Activated CD4-positive, alpha-beta T cell treated with anti-CD3 and anti-CD28 coated beads, Interleukin-2, amount 50 U/mL, for 48 hours (primary cell): ENCODE measurements at places on chromosomes 1 and 21.
A peak's percentile ranks its signal among the peaks of the same experiment; 100 is the strongest.

DNA sequence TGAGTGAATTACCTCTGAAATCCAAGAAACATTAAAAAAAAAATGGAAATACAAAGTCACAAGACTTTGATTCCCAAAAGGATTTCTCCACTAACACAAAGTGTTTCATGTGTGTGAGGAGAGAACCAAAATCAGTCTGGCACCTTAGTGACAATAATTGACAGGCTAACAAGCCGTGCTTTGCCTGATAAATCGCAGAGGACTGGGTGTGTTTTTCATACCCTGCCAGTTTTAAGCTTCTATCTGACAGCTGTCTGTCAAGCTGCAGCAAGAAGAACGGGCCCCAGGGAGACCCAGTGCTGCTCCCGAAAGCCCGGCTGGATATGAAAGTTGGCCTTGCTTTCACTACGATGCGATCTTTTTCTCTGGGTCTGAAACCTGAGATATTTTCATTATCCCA lies 101.6 kb upstream of the KCNK2 start:
- no peak for DNase-seq

- no peak for DNase-seq
Observed at GRCh38 chr1:183598386-183598785, 8.1 kb upstream of the NCF2 start.

GRCh38 chr1:239647045-239647444 lies 260.7 kb downstream of the CHRM3 start:
- no peak for DNase-seq

DNA sequence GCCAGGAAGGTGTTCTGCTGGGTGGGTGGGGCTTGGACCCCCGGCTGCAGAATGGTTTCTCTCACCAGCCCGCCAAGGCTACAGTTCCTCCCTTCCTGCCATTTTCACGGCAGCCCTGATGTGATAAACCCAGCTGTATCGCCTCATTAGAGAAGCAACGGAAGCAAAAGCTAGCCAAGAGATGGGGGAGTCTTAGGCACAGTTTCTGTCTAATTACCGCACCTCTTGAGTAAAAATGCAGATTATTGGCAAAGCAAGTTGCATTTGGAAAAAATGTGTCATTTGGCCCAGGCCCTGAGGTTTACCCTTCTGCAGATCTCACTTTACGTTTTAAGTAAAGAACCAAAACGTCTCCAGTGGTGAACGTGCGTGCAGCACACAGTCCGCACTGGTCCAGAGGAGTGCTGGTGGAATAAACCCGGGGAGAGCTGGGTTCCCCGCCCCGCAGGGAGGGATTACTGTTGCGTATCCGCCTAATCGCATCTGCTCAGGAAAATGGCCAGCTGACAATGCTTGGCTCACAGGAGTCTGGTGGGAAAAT lies 109.9 kb downstream of the GALNT2 start:
- no peak for DNase-seq

GRCh38 chr1:99327357-99327756 lies 63.1 kb downstream of the PLPPR4 start:
- DNase-seq, result no peak

GRCh38 chr1:89605692-89606091 lies 27.2 kb upstream of the LRRC8C start:
- DNase-seq, result no peak

GRCh38 chr1:26784023-26784871 lies 3.5 kb upstream of the PIGV start:
- no peak for DNase-seq

- no peak for DNase-seq
Observed at GRCh38 chr1:204261746-204262505, 48.1 kb upstream of the GOLT1A start.

DNA sequence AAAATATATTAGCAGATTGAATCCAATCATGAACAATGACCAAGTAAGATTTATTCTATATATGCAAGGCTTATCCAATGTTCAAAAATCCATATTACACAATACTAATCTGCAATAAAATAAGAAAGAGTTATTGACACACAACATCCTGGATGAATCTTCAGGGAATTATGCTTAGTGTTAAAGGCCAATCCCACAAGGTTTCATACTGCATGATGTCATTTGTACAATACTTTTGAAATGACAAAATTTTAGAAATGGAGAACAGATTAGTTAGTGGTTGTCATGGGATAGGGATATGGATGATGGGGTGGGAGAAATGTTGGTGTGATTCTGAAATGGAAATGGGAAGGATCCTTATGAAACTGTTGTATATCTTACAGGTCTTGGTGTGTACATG lies 425.7 kb downstream of the SIPA1L2 start:
- no peak for DNase-seq

GRCh38 chr1:200890818-200891773 lies 3.6 kb upstream of the INAVA start:
- DNase-seq, result no peak

GRCh38 chr1:87134061-87134460 lies 194.6 kb upstream of the LMO4 start:
- DNase-seq, result no peak

GRCh38 chr1:91889717-91890459 lies 3.9 kb upstream of the TGFBR3 start:
- DNase-seq, result no peak

DNA sequence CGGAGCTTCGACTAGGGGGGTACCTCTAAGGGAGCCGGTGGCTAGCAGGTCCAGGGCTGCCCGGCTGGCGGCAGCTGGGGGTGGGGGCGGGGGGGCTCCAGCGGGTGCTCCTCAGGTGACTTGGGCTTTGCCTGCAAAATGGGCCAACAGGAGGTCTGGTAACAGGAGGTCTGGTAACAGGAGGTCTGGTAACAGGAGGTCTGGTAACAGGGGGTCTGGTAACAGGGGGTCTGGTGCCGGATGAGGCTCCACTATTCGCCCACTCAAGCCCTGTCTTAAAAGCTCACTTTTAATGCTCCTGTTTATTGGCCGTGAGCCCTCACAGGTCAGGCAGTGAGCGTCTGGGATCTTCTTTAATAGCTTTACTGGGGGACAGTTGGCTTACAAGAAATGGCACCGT lies 40.4 kb upstream of the ACTRT2 start:
- no peak for DNase-seq

- no peak for DNase-seq
Observed at GRCh38 chr1:59768792-59769735, 45.7 kb upstream of the HOOK1 start.

DNA sequence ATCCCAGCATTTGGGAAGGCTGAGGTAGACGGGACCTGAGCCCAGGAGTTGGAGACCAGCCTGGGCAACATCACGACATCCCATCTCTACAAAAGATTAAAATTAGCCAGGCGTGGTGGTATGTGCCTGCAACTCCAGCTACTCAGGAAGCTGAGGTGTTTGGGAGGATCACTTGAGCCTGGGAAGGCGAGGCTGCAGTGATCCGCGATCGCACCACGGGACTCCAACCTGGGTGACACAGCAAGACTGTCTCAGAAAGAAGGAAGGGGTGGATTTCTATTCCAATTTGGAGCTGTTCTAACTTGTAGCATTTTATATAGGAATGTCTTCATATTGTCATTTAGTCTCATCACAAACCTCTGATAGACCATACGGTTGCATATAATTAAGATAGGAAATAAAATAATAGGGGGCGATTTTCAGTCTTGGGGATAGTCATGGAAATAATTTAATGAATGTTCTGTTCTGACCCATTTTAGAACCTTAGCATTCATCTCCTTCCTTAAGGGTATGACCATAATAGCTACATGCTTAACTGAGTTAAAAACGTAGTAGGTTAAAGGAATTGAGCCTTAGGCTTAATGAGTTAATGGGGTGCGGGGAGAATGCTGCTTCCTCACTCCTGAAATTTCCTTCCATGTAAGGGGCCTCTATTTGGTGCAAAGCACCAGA lies 93.1 kb downstream of the ADCY10 start:
- DNase-seq, result no peak

DNA sequence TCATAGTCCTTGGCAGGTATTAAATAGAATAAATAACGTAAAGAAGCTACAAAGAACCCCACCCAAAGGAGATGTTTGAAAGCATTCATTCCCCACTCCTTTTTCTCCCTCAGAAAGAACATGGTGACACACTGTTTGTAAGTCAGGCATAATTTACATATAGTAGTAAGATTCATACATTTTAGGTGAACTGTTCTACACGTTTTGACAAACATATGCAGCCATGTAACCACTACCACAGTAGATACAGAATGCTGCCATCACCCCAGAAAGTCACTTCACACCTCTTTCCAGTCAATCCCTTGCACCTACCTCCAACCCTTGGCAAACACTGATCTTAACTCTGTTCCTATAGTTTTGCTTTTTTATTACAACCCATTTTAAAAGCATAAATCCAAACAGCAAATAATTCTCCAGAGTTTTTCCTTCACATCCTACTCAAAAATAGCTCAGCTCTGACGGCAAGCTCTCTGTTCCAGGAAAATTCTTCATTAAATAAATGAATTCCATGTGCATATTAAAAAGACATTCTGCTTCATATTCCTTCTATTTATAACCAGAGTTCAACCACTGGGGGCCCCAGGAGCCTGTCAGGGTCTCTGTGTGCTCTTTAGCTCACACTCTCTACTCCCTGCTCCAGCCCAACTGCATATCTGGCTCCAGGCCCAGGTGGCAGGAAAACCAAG lies 258.8 kb downstream of the PLPP3 start:
- no peak for DNase-seq

- peak; percentile 88 for DNase-seq
Observed at GRCh38 chr1:154760469-154760933, 109.6 kb downstream of the KCNN3 start.

GRCh38 chr21:32779983-32780382 lies 8.4 kb upstream of the PAXBP1 start:
- no peak for DNase-seq

DNA sequence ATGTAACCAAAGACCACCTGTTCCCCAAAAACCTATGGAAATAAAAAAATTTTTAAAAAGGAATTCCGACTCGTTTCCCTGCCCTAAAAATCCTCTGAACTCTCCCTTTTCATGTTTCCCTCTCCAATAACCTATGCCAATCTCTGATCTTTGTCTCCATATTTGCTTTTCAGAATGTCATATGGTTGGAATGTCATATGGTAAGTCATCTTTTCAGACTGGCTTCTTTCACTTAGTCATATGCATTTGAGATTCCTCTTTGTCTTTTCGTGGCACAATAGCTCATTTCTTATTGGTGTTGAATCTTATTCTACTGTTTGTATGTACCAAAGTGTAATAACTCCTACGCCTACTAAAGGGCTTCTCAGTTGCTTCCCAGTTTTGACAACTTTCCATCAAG lies 117.5 kb downstream of the BACH1 start:
- DNase-seq, result no peak

- DNase-seq, result peak; percentile 92
Observed at GRCh38 chr1:7940745-7941436, at the start of gene TNFRSF9. TSS of gene TNFRSF9 (minus strand) at chr1:7940839. CDS start at chr1:7939994, 845 bp downstream.

- DNase-seq, result no peak
Observed at GRCh38 chr21:31636874-31637273, 22.6 kb upstream of the SOD1 start.

GRCh38 chr1:240522122-240522822 lies 89.7 kb downstream of the GREM2 start:
- DNase-seq, result no peak

DNA sequence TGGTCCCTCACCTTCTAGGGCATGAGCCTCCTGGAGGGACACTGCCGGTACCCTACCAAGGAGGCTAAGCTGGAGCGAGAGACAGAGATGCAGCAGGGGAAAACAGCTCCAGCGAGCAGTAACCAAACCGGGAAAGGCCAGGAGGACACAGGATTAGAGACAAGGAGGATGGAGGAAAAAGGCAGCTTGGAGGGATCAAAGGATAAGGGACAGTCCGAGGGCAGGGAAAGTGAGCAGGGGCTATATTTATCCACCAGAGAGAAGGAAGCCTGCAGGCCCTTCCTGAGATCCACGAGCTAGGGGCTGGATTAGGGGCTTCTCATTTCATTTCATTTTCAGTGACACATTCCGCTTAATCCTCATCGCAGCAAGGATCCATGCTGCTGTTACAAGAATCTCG lies 33.8 kb upstream of the PRELP start:
- DNase-seq, result no peak

GRCh38 chr1:8222789-8223188 lies 95.1 kb upstream of the SLC45A1 start:
- no peak for DNase-seq

- DNase-seq, result no peak
Observed at GRCh38 chr1:51953079-51953478, 37.4 kb downstream of the RAB3B start.

GRCh38 chr21:36504067-36505058 lies 24.4 kb upstream of the CLDN14 start:
- peak; percentile 35 for DNase-seq

DNA sequence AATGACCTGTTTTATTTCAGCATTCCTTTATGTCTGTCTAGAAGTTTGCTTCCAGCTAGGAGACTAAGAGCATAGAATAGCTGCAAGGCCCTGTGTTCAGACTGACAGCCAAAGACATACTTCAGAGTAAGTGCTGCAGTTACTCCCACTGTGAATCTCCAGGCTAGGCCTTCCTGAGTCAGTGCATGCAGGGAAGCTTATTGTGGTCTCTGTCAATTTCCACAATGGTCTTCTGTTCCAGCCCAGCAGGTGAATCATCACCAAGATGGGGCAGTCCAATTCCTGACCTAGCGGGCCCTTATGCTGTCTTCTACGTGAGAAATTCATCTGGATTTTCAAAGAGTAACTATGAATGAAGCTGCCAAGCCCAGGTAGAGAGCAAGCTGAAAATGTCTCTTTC lies 146.3 kb upstream of the C8B start:
- DNase-seq, result no peak

DNA sequence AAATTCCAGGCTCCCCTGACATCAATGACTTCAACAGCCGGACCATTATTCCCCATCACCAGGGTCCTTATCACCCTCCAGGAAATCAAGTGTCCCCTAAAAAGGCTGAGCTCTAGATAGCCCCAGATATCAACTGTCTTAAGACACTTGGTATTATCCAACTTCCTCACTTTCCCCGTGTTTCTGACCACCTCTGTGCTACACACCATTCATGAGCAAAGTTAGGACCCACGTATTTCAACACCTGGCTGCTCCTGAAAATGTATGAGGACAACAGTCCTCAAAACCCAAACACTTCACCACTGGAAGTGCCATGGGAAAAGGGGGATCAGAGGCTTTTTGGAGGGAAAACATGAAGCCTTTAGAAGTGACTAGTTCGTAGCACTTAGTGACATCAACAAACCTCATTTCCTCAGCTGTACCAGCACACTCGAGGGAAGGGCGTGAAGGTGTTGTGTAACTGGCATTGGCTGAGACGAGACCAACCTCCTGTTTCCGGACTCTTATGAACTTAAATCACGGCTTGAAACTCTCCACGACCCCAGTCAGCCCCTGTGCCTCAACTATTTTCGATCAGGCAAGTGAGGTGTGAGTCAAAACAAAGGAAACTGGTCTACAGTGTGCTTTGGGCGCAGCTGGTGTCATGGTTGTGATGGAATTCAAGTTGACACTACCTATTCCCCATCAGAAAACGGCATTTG lies 4.1 kb upstream of the CHD5 start:
- DNase-seq, result no peak

GRCh38 chr1:119298687-119299303 lies 69.8 kb upstream of the HAO2 start:
- no peak for DNase-seq

GRCh38 chr1:159786465-159786864 lies 5.7 kb downstream of the DUSP23 start:
- no peak for DNase-seq

GRCh38 chr1:77051425-77051824 lies 167.8 kb downstream of the PIGK start:
- no peak for DNase-seq

- DNase-seq, result no peak
Observed at GRCh38 chr1:216705676-216706075, 17.6 kb downstream of the ESRRG start.
